ENCODE measurements at places on chromosomes 11 and 22.

DNA sequence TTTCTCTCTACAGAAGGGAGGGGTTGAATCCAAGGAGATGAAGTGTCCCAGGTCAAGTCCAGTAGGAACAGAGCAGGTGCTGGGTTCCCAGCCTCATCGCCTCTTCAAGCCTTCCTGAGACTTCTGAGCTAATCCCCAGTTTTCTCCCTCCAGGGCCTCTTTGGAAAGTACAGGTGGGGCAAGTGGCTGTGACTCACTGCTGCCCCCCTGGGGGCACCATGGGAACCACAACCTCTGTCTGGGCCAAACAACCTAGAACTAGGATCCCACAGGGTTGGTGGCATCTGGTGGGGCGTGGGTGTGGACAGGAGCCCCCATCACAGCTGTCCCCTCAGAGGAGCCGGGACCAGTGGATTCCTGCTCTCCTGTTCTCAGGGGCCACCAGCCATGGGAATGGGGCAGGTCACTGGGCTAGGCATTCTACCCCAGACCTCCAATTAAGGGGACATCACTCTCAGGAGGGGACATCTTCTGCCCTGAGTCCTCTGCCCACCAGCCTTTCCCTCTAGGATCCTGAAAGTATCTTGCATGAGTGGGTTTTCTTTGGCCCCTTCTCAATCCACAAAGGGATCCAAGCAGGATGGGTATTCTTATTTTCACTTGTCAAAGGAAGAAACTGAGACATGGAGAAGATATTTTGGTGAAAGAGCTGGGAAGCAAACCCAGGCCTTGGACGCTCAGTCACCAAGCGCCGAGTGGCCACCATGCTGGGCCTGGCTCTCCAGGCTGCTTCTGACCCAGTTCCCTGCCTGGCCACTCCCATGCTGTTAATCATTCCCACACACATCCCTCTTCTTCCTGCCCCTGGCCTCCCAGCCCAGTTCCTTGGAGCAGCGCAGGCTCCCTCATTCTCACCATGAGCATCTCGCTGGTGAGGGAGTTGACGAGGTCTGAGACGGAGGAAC is 23.8 kb downstream of the LRRC10B start:
- DNase-seq = no peak

DNA sequence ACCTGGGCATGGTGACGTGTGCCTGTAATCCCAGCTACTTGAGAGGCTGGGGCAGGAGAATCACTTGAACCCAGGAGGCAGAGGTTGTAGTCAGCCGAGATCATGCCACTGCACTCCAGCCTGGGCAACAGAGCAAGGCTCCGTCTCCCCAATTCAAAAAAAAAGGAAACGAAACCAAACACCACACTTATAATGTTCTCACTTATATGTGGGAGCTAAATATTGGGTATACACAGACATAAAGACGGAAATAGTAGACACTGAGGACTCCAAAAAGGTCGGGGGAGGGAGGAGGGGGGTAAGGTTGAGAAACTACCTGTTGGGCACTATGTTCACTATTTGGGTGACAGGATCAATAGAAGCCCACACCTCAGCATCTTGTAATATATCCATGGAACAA is 94.3 kb downstream of the GAB2 start:
- DNase-seq = no peak

DNA sequence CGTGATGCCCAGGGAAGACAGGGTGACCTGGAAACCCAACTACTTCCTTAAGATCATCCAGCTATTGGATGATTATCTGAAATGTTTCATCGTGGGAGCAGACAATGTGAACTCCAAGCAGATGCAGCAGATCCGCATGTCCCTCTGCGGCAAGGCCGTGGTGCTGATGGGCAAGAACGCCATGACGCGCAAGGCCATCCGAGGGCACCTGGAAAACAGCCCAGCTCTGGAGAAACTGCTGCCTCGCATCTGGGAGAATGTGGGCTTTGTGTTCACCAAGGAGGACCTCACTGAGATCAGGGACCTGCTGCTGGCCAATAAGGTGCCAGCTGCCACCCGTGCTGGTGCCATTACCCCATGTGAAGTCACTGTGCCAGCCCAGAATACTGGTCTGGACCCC is 43.5 kb upstream of the DAGLA start:
- DNase-seq = no peak

- DNase-seq = no peak
These were observed 78.2 kb downstream of the UVRAG start for GRCh38 chr11:75893251-75893650.

DNA sequence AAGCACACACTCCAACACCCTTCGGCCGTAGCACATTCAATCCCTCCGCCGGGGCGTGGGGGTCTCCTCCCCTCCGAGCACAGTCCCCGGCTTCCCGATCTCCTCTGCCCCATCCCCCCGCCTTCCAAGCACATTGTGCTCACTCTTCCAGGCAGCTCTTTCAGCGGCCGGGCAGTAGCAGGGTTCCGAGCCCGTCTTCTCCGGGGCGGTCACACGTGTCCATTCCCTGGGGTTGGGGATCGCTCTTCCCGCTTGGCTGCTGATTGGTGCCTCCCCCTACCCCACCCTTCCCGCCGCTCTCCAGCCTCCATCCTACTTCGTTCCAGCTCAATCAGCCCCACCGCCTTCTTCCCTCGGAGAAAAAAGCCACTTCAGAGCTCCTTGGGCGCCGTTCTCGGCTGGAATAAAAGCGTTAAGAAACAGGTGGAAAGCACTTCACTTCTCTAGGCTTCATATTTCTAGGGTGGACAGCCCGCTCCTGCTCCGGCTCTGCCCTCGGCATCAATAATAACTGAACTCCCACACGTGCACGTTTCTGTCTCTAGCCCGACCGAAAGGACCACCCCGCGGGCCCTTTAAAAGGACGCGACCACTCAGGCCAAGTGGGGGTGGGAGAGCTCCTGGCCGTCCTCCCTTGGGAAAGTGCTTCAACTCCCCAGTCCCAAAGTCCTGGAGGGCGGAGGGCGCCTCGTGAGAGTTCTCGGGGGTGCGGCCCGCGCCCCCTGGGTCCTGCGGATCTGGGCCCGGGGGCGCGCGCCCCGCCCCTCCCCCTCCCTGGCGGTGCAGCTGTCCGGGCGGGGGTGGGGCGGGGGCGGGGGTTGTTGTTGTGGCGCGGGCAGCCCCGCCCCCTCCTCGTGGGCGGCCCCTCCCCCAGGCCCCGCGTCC is 464 bp upstream of the CECR2 start:
- no peak for DNase-seq

GRCh38 chr22:32723643-32724042 is 77.9 kb upstream of the TIMP3 start:
- no peak for DNase-seq

GRCh38 chr22:46318576-46318975 is 16.9 kb upstream of the TRMU start:
- no peak for DNase-seq

DNA sequence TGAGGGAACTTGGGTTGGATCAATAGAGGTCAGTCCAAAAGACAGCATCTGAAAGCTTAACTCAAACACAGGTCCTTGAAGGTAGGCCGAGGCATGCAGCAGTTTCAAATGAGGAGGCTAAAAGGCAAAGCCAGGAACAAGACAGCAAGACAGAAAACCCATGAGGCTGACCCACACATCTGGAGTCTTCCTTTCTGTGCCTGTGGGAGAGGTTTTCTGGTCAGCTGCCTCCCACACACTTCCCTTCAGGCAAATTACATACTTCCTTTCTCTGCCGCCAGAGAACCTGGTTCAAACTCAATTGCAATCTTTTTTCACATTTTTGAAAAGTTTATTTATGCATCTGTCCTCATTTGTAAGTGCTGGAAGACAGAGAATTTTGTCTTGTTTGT is 29.8 kb upstream of the CRTAM start:
- no peak for DNase-seq

DNA sequence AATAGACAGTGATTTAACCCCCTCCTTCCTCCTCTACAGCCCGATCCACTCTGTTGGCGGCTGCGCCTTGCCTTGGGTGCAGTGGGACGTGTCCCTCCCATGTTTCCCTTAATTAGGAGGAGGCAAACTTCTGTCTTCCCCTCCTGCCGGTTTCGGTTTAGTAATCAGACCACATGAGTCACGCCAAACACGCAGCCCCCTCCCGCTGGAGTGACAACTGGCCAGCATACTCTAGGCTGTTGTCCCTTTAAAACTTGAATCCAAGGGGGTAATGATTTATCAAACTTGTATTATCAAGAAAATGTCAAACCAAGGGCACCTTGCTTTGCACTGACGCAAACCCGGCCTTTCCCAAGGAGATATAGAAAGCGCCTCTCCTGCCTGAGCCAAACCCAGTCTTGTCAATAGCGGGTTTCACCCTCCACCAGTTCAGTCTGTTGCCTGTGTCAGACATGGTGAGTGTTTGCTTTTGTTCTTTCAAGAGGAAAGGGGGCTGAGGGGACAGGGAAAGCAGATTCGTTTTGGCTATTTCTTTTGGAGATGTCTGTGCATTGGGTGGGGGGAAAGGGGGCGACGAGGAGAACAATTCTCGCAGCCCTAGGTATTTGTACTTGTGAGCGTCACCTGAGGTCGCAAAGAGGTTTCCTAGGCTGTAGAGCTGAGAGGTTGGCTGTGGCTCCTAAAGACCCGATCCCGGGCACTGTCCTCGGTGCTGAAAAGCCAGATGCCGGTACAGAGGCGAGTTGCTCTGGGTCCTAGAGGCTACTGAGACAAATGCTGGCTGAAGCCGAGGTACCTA is at the start of gene SLC6A5:
TSS of gene SLC6A5 (plus strand) at position 388 of the 799 bp plus-strand sequence. CDS start at position 453, 65 bp downstream.
- no peak for DNase-seq

GRCh38 chr11:29495676-29496075 is 521.2 kb downstream of the KCNA4 start:
- no peak for DNase-seq

- DNase-seq = no peak
These were observed 100.1 kb downstream of the NAT10 start for GRCh38 chr11:34205326-34206035.

- no peak for DNase-seq
These were observed 1371.2 kb downstream of the BRD1 start for GRCh38 chr22:48456449-48456848.

Measured in activated CD4-positive, CD25-positive, alpha-beta regulatory T cell (primary cell).